ENCODE measurements at places on chromosomes 5 and 9. TPM values are rescaled to one million over a fixed set of nuclear protein-coding genes. Genes with fewer than 3 reads are reported as not detected.

The ANKRD31 gene
- polyA plus RNA-seq: 0.12 TPM

The EQTN gene
- polyA plus RNA-seq: 0.30 TPM

The C9orf153 gene
- polyA plus RNA-seq: 0.42 TPM

The CCL19 gene
- 2.1 TPM for polyA plus RNA-seq

The GCNT4 gene
- 3.2 TPM for polyA plus RNA-seq

The C7 gene
- 29.8 TPM for polyA plus RNA-seq

The CNTRL gene
- polyA plus RNA-seq: 5.0 TPM

The DDX4 gene
- polyA plus RNA-seq: 0.11 TPM

Data from pancreas (tissue), 10 donors.